ENCODE measurements at places on chromosomes 4 and X.

GRCh38 chr4:151324124-151324751 is 1.2 kb downstream of the SH3D19 start:
- H3K27ac ChIP-seq: peak overlapping the region; percentile 97
- DNase-seq: peak; percentile 82
- H3K4me1 ChIP-seq: peaks cover 7% of the 10 kb centered on the region

GRCh38 chr4:22482250-22483127 is 33.4 kb downstream of the ADGRA3 start:
- peaks cover 15% of the 10 kb centered on the region for H3K4me1 ChIP-seq
- H3K27ac ChIP-seq: no peak overlapping the region
- no peaks in the 10 kb centered on the region for H3K27me3 ChIP-seq
- no peak for DNase-seq
- no peak overlapping the region for H3K4me3 ChIP-seq
- no peaks in the 10 kb centered on the region for H3K36me3 ChIP-seq

DNA sequence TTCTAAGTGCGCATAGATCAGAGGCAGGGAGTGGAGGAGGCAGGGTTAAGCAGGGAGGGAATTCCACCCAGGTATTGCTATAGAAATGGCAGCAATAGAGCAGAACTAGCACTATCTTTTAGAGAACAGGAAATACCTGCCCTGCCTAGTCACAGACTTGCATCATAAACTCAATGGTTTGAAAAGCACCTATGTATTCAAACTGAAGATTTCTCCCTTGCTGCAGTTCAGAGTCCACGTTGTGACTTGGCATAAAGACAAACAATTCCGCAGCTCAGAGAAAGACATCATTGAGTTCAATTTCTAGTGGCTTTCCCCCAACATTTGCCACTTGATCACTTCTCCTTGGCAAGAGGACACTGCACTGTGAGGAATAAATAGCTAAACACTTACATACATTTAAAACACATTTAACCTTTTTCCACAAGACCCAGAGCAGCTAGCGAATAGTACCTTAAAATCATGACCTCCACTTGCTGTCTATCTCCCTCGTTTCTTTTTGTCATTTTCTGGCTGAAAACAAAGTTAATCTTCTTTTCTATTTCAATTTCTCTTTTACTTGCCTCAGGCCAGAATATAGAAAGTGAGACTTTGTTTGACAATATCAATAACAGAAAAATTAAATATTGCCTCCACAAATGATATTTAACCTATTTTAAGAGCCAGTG is 42.4 kb downstream of the SLC7A11 start:
- peak overlapping the region; percentile 68 for H3K27ac ChIP-seq
- no peaks in the 10 kb centered on the region for H3K27me3 ChIP-seq
- no peak overlapping the region for H3K4me3 ChIP-seq
- no peaks in the 10 kb centered on the region for H3K4me1 ChIP-seq
- H3K36me3 ChIP-seq: no peaks in the 10 kb centered on the region

DNA sequence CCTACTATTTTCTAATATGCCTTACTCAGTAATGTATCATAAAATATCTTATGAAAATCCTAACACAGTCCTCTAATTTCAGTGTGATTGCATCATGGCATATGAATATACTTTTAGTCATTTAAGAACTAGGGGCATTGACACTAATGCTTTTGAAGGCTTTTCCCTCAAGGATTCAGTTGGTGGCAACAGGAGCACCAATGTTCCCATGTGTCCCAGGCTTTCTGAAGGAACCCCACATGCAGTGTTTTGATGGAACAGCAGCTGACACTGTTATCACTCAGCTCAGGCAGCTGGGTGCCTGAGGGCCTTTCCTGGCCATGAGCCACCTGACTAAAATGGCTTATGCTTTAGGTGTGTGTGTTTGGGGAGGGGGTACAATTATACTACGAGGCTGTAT is 348.3 kb downstream of the ARHGAP24 start:
- no peaks in the 10 kb centered on the region for H3K27me3 ChIP-seq
- no peaks in the 10 kb centered on the region for H3K4me1 ChIP-seq
- no peak overlapping the region for H3K4me3 ChIP-seq

- no peak for DNase-seq
- no peak overlapping the region for H3K4me3 ChIP-seq
- H3K27me3 ChIP-seq: no peaks in the 10 kb centered on the region
- no peaks in the 10 kb centered on the region for H3K4me1 ChIP-seq
- no peak overlapping the region for H3K27ac ChIP-seq
These were observed 76.7 kb upstream of the SLC4A4 start for GRCh38 chr4:71262161-71262560.

- H3K36me3 ChIP-seq: no peaks in the 10 kb centered on the region
- H3K27ac ChIP-seq: no peak overlapping the region
- H3K4me3 ChIP-seq: no peak overlapping the region
- DNase-seq: no peak
- H3K4me1 ChIP-seq: no peaks in the 10 kb centered on the region
- H3K27me3 ChIP-seq: no peaks in the 10 kb centered on the region
These were observed 19.3 kb upstream of the SLC9A7 start for GRCh38 chrX:46777971-46778810.

DNA sequence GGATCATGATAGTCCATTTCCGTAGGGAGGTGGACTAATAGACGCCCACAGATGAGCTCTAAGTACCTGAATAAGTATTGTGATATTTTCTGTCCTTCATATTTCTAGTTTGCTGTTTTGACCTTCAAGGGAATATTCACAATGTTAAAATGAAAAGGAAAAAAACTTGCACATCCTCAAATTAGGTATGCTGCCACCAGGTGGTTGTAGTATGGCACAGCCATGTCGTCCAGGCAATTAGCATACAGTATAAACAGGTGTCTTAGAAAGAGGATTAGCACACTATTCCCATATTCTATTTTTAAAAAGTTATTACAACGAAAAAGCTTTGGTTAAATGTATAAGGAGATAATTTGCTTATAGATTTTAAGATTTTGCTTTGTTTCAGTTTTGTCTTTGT is 802.0 kb downstream of the RPA4 start:
- no peaks in the 10 kb centered on the region for H3K36me3 ChIP-seq
- DNase-seq: peak; percentile 23
- no peak overlapping the region for H3K27ac ChIP-seq
- no peaks in the 10 kb centered on the region for H3K27me3 ChIP-seq

DNA sequence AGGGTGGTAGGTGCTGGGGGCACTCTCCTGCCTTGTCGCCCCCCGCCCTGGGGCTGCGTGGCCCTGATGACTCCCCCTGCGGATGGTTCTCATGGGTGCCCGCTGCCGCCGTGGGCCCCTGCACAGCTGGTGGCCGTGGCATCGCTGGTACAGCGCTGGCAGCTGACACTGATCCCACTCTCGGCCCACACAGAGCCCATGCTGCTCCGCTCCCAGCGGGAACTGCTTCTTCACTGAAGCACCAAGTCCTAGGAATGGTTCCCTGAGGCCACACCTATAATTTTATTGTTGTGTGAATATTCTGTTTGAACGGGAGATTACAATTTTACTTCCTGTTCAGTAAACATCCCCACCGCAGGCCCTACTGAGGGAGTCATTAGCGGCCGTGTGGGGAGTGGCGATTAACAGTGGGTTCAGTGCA is 138.6 kb upstream of the NKX1-1 start:
- no peak overlapping the region for H3K4me3 ChIP-seq
- peak overlapping the region; percentile 17 for H3K27ac ChIP-seq
- H3K27me3 ChIP-seq: no peaks in the 10 kb centered on the region

DNA sequence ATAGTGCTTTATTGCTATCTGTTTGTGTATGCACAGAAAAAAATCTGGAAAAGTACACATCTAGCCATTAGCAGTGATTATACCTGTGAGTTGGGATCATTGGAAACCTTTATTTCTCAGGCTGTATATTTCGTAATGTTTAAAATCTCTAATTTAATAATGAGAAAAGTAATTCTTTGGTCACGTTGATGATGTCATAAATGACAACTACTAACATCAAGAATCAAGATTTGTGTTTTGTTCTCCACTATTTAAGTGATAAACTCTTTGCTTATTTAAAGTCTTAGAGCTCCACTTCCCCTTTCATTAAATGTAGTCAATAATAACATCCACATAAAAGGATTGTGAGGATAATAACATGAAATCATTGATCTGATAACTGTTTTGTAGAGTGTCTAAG is 126.2 kb downstream of the TMA16 start:
- no peak overlapping the region for H3K27ac ChIP-seq
- H3K36me3 ChIP-seq: no peaks in the 10 kb centered on the region
- H3K27me3 ChIP-seq: no peaks in the 10 kb centered on the region
- H3K4me3 ChIP-seq: no peak overlapping the region
- no peaks in the 10 kb centered on the region for H3K4me1 ChIP-seq

DNA sequence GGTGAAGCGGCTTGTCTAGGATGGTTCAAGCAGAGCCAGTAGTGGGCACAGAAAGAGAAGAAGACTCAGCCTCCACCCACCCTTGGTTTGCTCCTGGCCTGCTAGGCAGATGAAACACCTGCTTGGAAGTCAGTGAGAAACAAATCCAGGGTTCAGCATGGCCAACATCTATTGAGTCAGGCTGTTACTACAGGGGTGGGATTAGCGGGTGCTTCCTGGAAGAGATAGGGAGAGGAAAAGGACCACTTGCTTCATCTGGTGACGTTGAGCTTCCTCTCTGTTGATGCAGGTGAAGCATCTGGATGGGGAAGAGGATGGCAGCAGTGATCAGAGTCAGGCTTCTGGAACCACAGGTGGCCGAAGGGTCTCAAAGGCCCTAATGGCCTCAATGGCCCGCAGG is 3.0 kb downstream of the MAGED2 start:
- no peak for DNase-seq
- no peaks in the 10 kb centered on the region for H3K36me3 ChIP-seq
- no peaks in the 10 kb centered on the region for H3K4me1 ChIP-seq
- H3K27ac ChIP-seq: no peak overlapping the region

GRCh38 chr4:6887591-6888371 is 21.8 kb upstream of the TBC1D14 start:
- H3K4me1 ChIP-seq: peaks cover 7% of the 10 kb centered on the region
- H3K4me3 ChIP-seq: no peak overlapping the region
- no peaks in the 10 kb centered on the region for H3K27me3 ChIP-seq
- no peaks in the 10 kb centered on the region for H3K36me3 ChIP-seq

DNA sequence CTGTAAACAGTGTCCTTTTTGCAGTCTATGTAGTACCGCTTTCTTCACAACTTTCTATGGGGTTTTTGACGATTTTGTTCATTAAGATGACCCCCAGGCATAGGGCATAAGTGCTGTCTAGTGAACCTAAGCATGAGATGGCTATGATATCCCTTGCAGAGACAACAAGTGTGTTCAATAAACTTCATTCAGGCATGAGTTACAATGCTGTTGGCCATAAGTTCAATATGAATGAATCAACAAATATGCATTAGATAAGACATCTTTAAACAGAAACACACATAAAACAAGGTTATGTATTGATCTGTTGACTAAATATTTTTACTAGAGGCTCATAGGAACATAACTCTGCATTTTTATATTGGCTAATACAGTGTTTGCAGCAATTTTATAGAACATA is 1322.0 kb downstream of the ARAP2 start:
- H3K4me1 ChIP-seq: no peaks in the 10 kb centered on the region
- H3K36me3 ChIP-seq: no peaks in the 10 kb centered on the region
- DNase-seq: no peak

- H3K27ac ChIP-seq: no peak overlapping the region
- no peaks in the 10 kb centered on the region for H3K36me3 ChIP-seq
- no peaks in the 10 kb centered on the region for H3K4me1 ChIP-seq
- H3K27me3 ChIP-seq: no peaks in the 10 kb centered on the region
- H3K4me3 ChIP-seq: no peak overlapping the region
These were observed 143.0 kb downstream of the RASL11B start for GRCh38 chr4:53005149-53005546.

DNA sequence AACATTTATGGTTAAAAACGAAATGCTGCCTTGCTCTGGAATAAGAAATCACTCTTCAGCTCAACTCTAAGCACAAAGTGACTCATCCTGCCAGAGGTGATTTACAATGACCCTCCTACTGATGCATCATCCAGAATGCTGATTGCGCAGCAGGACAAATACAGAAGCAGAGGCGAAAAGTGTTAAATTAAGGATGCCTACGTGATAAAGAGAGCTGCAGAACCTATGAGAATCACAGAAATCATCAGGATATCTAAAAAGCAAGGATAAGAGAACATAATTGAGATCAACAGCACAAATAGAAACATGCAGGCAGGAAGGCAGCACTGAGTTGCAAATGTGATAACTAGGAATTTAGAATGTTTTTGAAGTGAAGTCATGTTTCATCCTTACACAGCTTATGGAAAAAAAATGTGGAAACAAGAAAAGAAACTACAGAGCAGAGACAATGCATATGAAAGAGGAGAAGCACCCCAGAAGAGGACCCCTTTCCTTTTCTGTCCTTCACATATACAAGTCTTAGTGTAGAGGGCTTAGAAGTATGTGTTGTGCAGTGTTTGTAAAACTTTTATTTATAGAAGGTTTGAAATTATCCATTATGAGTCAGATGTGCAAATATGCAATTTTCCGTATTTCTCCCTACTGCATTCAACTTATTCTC is 188.4 kb downstream of the SLC7A11 start:
- no peaks in the 10 kb centered on the region for H3K36me3 ChIP-seq
- H3K27me3 ChIP-seq: no peaks in the 10 kb centered on the region
- no peaks in the 10 kb centered on the region for H3K4me1 ChIP-seq
- H3K27ac ChIP-seq: no peak overlapping the region
- no peak for DNase-seq
- no peak overlapping the region for H3K4me3 ChIP-seq

DNA sequence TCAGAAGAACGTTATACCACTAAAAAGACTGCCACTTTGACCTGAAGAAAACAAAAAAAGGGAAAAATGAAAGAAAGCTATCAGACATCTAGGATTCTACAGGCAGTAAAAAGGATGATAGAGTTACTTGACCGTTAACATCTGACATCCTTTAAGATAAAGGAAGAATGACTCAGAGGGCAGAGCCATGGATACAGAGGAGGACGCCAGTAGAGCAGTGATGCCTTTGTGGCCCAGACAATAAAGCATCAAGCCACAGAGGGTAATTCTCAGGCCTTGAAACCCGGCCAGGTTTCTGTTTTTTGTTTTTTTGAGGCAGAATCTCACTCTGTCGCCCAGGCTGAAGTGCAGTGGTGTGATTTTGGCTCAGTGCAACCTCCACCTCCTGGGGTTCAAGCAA is 9.5 kb upstream of the BEX1 start:
- H3K36me3 ChIP-seq: no peaks in the 10 kb centered on the region
- H3K27me3 ChIP-seq: no peaks in the 10 kb centered on the region
- DNase-seq: no peak
- H3K27ac ChIP-seq: no peak overlapping the region

DNA sequence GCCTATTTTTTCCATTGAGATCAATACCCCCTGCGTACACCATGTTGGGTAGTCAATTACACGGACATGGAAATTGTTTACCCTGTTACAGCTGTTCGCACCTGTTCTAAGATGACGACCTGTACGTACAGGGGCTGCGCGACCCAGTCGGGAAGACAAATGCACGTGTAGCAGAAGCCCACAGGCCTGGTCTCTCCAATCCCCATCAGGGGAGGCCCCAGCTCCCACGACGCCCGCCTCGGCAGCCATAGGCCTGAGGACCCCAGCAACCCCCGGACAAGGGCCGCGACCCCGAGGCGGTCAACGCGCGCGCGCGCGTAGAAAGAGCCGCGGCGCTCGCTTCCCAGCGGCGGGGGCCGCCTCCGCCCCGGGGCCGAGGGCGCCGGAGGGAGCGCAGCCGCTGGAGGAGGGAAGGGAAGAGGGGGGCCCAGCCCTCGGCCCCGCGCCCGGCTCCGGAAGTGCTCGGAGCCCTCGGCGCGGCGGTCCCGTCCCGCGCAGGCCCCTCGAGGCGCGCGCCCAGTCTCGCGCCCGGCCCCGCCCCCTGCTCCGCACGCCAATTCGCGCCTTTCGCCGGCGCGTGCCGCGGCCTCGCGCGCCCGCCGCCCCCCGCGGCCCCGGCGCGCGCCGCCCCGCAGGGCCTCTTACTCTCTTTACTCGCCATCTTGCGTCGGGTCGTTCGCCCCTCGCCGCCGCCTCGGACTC is 618 bp downstream of the RBBP7 start:
- DNase-seq: peak; percentile 23
- H3K36me3 ChIP-seq: no peaks in the 10 kb centered on the region
- peaks cover 4% of the 10 kb centered on the region for H3K4me1 ChIP-seq
- H3K27ac ChIP-seq: peak overlapping the region; percentile 76

Measured in colonic mucosa (tissue), 4 donors.